ENCODE measurements at places on chromosomes 7 and 10.
A peak's percentile ranks its signal among the peaks of the same experiment; 100 is the strongest.

DNA sequence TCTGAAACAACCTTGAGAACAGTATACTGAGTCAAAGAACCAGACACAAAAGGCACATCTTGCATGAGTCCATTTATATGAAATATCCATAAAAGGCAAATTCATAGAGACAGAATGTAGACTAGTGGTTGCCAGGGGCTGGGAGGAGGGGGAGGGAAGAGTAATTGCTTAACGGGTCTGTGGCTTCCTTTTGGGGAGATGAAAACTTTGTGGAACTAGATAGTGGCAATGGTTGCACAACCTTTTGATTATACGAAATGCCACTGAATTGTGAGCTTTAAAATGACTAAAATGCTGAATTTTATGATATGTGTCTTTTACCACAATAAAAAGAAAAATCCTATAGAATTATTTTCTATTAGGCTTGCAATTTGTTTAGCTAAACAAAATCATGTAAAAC lies 16.8 kb downstream of the ADRB1 start:
- no peak for DNase-seq

DNA sequence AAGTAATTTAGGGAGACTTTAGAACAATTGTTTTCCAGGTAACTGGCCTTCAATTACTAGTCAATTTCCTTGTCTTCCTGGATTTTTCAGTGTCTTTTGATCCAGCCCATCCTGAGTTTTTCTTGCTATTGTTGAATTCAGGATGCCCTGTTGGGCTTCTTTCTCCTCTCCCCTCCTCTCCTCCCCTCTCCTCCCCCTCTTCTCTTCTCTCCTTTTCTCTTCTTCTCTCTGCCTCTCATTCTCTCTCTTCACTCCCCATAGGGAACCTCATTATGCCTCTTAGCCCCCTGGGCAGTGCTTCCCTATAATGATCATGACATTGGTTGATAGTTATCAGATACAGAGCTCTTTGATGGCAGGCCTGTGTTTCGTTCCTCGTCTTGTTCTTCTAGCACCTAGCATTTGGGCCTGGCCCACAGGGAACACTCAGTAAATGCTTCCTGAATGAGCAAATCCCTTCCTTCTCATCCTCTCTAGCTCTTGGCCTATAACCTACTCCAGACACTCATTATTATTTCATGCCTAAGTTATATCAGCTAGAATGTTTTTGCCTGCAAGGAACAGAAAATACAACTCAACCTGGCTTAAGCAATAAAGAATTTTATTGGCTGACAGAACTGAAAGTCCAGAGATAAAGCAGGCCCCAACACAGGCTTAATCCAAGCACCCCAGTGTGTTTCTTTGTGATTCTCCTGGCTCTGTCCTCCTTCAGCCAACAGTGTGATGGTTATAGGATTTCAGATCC lies 56.8 kb downstream of the CACNB2 start:
- DNase-seq: no peak

DNA sequence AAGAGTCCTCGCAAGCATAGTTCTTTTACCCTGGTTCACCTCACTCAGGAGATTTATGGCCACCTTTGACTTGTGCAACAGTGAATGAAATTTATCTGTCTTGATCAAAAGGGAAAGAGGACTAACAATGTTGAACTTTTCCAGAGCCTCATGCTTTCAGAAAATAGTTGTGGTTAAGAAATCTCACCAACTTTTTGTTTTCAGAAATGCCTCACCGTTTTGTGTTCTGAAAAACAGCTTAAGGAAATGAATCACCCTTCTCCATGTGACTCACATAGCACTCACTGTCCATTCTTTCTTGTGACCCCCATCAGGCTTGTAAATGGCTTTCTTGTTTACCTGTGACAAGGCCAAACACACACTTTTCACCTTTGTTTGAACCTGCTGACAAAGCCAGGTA lies 148.6 kb upstream of the FAM3C start:
- peak; percentile 95 for DNase-seq

- DNase-seq: no peak
Measured at GRCh38 chr10:59127991-59128390, 48.5 kb upstream of the PHYHIPL start.

DNA sequence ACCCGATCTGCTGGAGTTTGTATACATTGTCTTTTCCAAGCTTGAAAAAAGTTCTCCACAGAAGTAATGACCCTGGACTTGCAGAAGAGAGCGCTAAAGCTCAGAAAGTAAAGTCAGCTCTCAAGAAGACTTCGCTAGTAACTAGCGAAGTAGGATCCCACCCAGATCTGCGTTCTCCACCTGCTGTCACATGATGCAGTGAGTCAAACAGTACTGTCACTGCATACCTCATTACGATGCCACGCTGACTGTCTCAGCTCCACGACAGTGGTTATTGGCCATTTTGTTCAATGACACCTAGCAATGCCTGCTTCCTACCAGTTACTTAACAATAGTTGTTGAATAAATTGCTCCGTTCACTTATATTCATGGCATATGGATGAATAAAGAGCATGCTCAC lies 29.7 kb upstream of the SEC61G start:
- peak; percentile 80 for DNase-seq

DNA sequence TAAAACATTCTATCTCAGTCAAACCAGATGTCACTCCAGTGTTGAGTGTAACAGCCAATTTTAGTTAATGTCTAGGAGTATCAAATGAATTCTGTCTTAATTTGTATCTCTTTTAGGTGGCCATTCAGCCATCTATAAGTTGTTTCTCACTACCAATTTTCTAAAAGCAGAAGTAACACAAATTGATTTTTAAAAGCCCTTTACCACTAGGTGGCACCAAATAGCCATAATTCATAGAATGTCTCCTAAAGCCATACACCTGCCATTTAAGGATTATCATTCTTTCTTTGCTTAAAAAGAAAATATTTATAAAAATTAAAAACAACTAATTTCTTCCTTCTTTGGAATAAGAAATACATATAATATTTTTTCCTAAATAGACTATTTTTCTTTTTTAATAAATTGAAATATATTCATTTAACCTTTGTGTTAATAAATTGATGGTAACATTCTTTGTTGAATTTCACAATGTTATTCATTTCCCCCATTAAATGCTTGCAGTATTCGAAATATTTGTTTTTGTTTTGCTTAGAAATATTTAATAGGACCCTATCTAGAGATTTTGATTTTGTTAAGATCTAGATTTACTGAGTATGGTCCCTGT lies 107.8 kb upstream of the PPP1R3A start:
- DNase-seq: peak; percentile 51

DNA sequence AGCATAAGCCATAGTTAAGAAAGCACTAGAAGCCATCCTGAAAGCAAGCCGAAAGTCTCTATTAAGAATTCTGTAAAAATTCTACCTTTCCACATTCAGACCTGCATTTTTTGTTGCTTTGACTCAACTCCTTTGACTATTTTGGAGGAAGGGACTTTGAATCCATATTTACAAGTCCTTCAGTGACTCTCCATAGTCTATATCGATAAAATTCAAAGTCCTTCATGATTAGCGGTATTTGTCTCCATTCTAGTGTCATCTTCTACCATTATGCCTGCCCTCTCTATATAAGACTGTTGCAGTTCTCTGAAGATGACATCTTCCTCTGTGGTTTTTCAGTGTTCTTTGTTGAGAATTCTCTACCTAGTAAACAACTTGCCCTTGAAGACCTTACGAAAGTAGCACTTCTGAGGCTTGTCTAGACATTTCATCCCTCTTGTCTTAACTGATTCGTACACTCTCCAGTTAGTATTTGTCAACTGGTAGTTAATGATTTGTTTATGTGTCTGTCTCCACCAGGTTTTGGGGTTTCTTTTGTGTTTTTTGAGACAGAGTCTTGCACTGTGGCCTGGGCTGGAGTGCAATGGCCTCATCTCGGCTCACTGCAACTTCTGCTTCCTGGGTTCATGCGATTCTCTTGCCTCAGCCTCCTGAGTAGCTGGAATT lies 1.7 kb downstream of the CCSER2 start:
- no peak for DNase-seq

GRCh38 chr7:49294611-49295010 lies 370.3 kb downstream of the CDC14C start:
- DNase-seq: no peak

- no peak for DNase-seq
Measured at GRCh38 chr7:81627536-81628287, 142.1 kb downstream of the HGF start.

DNA sequence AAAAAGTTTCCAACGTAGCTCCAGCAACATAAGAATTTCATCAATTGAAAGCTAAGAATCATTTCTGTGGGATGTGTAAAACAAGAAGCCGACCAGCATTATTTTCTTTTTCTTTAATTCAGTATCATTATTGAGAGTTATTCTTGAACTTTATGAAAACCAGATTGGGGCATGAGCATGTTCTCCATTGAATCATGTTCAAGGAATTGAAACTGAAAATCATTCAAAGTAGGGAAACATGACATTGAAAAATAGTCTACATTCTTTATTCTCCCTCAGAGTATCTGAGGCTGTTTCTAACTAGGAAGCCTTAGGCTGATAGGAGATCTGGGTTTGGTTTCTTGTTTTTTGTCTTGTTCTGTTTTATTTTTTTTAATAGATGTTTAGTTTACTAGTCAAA lies 253.7 kb downstream of the DYNC1I1 start:
- DNase-seq: no peak

DNA sequence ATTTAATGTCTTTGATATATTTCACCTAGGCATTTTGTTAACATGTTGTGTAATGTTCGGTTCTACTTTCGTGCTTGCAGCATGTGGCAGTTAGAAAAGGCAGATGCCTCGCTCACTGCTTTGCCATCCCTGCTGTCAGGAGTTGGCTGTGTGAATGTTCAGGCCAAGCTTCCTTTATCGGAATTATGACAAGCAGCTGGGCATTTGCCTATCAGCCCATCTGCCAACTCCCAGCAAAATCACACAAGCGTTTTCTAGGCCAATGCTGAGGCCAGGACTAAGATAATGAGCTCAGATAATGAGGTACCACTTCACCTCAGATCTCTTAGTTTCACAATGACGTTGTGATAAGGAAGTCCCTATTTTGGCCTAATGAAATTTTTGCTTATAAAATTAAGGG lies 212.7 kb upstream of the FAM3C start:
- no peak for DNase-seq

DNA sequence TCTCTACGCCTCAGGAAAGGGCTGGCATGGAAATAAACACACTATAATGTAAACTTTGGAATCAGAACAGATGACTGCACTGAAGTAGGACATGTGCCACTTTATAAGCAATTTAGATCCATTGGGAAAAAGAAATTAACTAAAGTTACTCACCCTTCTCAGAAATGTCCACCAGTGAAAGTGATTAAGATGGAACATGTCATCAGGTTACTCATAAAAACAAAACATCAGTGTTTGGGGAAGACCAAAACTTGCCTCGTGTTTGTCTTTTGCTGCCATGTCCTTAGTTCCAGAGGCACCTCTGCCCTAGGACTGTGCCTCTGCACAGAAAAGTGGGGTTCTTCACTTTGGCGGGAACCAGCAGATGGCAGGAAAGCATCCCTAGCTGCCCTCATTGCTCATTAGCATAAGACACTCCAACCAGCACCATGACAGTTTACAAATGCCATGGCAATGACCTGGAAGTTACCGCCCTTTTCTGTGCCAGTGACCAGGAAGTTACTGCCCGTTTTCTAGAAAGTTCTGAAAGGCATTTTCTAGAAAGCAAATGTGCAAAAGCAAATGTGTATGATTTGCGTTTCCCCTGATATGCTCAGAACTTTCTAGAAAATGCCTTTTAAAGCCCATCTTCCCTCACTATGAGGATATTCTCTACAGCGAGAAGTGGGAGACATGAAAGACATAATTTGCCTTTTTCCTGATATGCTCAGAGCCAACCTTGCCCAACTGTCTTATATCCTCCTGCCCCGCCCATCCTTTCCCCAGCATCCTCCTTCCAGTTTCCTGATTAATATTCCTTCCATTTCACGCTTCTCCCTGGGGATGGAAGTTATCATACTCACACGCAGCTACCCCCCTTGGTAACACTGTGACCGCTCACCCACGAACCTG lies 258.2 kb downstream of the USP6NL start:
- DNase-seq: no peak

DNA sequence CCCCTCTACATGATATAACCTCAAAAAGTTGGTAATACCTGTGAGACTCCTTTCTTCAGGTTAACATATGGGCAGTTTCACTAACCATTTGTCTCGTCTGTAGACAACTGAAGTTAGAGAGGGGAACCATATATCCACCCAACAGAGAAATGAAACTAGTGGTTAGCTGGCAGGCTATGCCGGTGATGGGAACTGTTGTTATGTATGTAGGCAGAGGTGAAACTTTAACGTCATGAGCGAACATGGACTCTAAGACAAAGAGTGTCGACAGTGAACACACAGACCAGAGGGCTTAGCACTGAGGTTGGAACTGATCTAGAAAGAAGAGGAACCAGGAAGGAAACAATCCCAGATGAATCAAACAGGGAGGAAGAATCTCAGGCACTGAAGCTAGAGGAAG lies 112.4 kb downstream of the ELMO1 start:
- no peak for DNase-seq

DNA sequence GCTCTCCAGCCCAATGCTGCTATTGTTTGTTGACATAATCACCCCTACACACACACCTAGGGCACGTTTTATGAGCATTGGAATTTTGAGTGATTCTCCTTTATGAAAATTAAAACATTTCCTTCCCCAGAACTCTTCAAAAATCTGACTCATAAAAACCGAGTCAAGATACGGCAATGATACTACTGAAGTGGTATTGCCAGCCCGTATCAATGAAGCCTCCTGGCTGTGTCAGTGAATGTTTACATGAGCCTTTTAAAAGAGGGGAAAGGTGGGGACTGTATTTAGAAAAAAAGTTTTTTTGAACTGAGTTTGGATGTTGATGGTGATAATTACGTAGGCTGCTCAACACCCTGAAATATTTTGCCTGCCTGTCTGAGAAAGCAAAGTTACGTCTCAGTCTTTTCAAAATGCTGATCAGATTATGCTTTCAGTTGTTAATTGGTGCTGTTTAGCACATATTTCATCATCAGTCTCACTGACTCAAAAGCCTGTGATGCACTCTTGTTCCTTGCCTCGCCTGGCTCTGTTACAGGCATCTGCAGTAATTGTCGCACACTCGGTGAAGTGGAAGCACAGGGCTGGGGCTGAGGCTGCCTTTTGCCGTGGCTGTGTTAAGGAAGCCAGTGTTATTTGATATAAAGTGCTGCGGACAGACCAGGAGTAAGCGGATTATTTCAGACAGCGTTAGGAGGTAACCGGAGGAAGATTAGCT lies 157.4 kb upstream of the TCF7L2 start:
- no peak for DNase-seq

DNA sequence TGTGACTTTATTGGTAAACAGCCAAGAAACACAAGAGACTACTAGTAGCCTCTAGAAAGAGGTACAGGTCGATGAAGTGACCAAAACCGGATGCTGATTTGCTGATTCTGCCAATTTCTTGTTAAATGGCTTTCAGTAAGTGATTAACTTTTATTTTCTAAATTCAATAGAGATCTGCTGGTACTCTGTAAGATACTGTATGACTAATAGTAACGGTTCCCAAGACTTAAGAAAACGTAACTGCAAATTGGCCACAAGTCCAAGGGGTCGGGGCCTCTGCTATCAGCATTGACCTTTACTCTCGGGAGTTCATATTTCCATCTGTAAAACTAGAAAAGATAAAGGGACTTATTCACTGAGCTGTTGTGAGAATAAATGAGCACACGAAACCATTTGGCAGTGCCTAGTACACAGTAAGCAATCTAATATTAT lies 1.4 kb downstream of the FAM3C start:
- no peak for DNase-seq

GRCh38 chr7:12768948-12769347 lies 81.5 kb downstream of the ARL4A start:
- DNase-seq: no peak

- no peak for DNase-seq
Measured at GRCh38 chr10:48330269-48330668, 23.8 kb downstream of the MAPK8 start.

GRCh38 chr7:30635798-30636197 lies 41.1 kb downstream of the GARS1 start:
- no peak for DNase-seq

- DNase-seq: no peak
Measured at GRCh38 chr10:97067716-97068391, 117.9 kb downstream of the SLIT1 start.
